Endodermal cell (in vitro differentiated cells): ENCODE measurements at places on chromosomes 6 and 20. TPM values are rescaled to one million over a fixed set of nuclear protein-coding genes. Genes with fewer than 3 reads are reported as not detected.

GRCh38 chr6:14925699-14926026 is 320.2 kb upstream of the JARID2 start:
- H3K27ac ChIP-seq, result no peak overlapping the region
- no peaks in the 10 kb centered on the region for H3K4me1 ChIP-seq
- no peak for DNase-seq
- no peak overlapping the region for H3K4me3 ChIP-seq

DNA sequence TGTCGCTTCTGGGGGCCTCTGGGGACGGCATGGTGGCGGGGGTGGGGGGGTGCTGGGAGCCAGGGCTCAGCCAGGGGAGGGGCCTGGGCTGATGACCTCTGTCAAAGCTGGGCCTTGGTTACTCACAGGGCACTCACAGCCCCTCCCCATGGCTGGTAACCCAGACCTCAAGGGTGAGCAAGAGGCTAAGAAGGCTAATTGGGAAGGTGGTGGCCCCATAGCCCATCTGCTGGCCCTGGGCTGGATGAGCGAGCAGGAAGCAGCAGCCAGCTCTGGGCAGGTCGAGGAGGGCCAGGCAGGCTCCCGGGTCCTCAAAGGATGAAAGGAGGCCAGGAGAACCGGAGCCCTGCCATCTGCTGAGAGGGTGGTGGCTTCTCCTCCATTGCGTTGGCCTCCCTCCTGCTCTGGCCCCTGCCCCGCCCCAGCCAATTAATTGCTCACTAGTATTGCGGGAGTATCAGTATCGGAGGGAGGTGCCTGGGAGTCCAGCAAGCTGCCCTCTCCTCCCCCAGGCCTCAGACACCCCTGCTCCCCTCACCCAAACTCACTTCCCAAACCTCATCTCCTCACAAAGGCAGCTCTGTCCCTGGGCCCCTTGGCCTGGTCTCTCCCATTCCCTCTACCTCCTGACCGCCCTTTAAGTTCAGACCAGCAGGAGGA is 1.0 kb upstream of the CDSN start:
- no peak for DNase-seq
- no peak overlapping the region for H3K4me3 ChIP-seq
- H3K36me3 ChIP-seq, result no peaks in the 10 kb centered on the region
- H3K27ac ChIP-seq, result no peak overlapping the region
- H3K4me1 ChIP-seq, result no peaks in the 10 kb centered on the region

DNA sequence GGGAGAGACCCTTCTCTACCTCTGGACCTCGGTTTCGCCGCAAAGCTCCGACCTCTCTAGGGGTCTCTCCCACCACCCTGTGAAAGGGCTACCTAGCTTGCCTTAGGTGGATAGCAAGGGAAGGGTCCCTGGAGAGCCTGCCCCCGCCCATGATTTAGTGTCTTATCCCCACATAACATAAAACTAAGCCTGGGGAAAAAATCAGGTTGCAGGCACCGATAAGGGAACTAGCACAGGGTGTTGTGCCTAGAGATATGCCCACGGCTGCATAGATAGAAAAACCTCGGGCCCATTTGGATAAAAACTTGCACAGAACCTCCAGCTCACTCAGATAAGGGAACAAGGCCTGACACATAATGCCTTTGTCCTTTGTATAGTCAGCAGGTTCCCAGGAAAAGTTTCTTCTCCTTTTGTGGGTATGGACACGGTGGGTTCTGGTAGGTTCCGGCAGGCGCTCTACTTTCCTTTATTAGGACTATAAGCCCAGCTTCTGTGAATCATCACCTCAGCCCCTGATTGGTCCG is 846 bp downstream of the ZSCAN31 start:
- peak overlapping the region; percentile 95 for H3K4me3 ChIP-seq
- H3K27ac ChIP-seq, result peak overlapping the region; percentile 100
- no peaks in the 10 kb centered on the region for H3K27me3 ChIP-seq
- H3K4me1 ChIP-seq, result no peaks in the 10 kb centered on the region
- no peak for DNase-seq

GRCh38 chr20:11051136-11051535 is 377.3 kb upstream of the JAG1 start:
- no peak for DNase-seq
- H3K27ac ChIP-seq, result no peak overlapping the region
- H3K27me3 ChIP-seq, result no peaks in the 10 kb centered on the region
- H3K4me3 ChIP-seq, result no peak overlapping the region
- H3K36me3 ChIP-seq, result no peaks in the 10 kb centered on the region
- no peaks in the 10 kb centered on the region for H3K4me1 ChIP-seq

GRCh38 chr6:115613488-115613887 is 447.2 kb downstream of the FRK start:
- DNase-seq, result no peak
- no peaks in the 10 kb centered on the region for H3K4me1 ChIP-seq
- no peaks in the 10 kb centered on the region for H3K36me3 ChIP-seq
- H3K27ac ChIP-seq, result no peak overlapping the region

- no peak overlapping the region for H3K4me3 ChIP-seq
- DNase-seq, result no peak
- H3K27me3 ChIP-seq, result no peaks in the 10 kb centered on the region
These were observed 18.0 kb upstream of the DSE start for GRCh38 chr6:116352515-116353471.

DNA sequence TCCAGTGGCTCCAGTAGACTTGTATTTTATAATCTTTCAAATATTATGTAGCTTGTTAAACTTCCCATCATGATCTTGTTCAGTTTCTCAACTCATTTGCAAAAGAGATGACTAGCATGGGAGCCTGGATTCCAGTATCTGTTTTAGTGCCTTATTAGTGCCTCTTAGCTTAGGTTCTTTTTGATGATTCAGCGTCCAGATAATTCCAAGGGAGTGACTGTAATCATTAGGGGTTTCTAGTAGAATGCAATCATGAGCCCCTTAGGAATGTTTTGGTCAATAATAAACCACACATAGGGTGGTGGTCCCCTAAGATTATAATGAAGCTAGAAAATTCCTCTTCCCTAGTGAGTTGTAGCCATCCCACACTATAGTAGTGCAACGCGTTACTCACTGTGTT is 7.0 kb downstream of the CD2AP start:
- no peak overlapping the region for H3K27ac ChIP-seq
- H3K4me3 ChIP-seq, result no peak overlapping the region
- peaks cover 3% of the 10 kb centered on the region for H3K4me1 ChIP-seq
- DNase-seq, result no peak

DNA sequence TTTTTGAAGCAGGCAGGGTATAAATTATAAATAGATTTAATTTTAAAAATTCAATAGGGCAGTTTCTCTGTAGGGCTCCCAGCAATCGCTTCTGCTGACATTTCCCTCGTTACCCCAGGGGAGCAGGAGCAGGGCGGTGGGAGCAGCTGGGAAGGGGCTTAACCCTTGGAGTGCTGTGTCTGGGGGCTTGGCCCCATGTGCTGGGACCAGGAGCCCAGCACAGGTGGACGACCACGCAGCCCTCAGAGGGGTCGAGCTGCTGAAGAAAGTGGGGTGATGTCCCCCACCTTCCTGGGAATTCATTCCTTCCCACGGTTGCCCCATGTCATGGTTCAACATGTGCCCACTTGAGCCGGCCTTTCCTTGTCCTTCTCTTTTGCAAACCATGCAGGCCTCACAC is 67.5 kb upstream of the STX16 start:
- H3K4me3 ChIP-seq, result no peak overlapping the region
- peaks cover 6% of the 10 kb centered on the region for H3K27me3 ChIP-seq
- H3K27ac ChIP-seq, result no peak overlapping the region
- H3K36me3 ChIP-seq, result no peaks in the 10 kb centered on the region

GRCh38 chr6:33724102-33725023 is 12.9 kb upstream of the UQCC2 start:
- H3K27ac ChIP-seq, result no peak overlapping the region
- no peaks in the 10 kb centered on the region for H3K4me1 ChIP-seq
- no peaks in the 10 kb centered on the region for H3K27me3 ChIP-seq
- DNase-seq, result no peak

DNA sequence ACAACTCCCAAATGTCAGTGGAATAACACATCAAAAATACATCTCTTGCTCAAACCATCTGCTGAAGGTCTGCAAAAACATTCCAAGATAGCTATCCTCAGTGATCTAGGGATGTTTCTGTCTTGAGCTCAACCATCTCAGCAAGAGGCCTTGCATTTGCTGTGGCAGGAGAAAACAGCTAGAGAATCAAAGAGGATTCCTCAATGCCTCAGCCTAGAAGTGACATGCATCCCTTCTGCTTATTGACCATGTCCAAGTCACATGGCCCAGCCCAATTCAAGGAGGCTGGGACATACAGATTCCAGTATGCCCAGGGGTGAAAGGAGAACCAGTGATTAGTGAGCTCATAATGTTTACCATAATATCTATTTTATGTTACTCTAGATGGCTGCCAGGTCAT is 269.5 kb downstream of the PLCB1 start:
- no peaks in the 10 kb centered on the region for H3K4me1 ChIP-seq
- H3K4me3 ChIP-seq, result no peak overlapping the region
- no peak for DNase-seq
- H3K36me3 ChIP-seq, result no peaks in the 10 kb centered on the region
- no peaks in the 10 kb centered on the region for H3K27me3 ChIP-seq

GRCh38 chr20:24662752-24663365 is 193.4 kb downstream of the SYNDIG1 start:
- H3K36me3 ChIP-seq, result no peaks in the 10 kb centered on the region
- H3K27ac ChIP-seq, result no peak overlapping the region
- H3K27me3 ChIP-seq, result no peaks in the 10 kb centered on the region
- DNase-seq, result no peak
- no peaks in the 10 kb centered on the region for H3K4me1 ChIP-seq

DNA sequence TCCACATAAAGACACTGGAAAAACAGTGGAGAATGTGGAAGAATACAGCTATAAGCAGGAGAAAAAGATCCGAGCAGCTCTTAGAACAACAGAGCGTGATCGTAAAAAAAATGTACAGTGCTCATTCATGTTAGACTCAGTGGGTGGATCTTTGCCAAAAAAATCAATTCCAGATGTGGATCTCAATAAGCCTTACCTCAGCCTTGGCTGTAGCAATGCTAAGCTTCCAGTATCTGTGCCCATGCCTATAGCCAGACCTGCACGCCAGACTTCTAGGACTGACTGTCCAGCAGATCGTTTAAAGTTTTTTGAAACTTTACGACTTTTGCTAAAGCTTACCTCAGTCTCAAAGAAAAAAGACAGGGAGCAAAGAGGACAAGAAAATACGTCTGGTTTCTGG is 57.1 kb downstream of the MAP3K4 start:
- H3K27me3 ChIP-seq, result no peaks in the 10 kb centered on the region
- peaks cover 44% of the 10 kb centered on the region for H3K36me3 ChIP-seq
- DNase-seq, result no peak
- no peak overlapping the region for H3K27ac ChIP-seq
- no peaks in the 10 kb centered on the region for H3K4me1 ChIP-seq

DNA sequence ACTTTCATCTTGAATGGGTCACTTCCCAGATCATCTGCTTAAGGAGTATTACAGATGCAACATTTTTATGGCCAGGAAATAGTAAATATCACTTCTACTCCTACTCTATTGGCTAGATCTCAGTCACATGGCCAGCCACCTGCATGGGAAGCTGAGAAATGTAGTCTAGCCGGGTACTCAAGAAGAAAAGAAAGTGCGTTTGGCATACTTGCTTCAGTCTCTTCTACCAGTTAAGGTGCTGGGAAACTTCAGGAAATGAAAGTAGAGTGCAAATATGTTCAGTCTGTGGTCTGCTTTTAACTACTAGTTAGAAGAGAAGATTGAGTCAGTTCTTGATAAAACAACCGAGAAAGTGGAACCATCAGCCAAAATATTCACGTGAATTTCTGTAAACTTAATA is 129.2 kb downstream of the PDSS2 start:
- H3K36me3 ChIP-seq, result no peaks in the 10 kb centered on the region
- DNase-seq, result no peak
- no peaks in the 10 kb centered on the region for H3K27me3 ChIP-seq
- no peak overlapping the region for H3K27ac ChIP-seq
- H3K4me3 ChIP-seq, result no peak overlapping the region

DNA sequence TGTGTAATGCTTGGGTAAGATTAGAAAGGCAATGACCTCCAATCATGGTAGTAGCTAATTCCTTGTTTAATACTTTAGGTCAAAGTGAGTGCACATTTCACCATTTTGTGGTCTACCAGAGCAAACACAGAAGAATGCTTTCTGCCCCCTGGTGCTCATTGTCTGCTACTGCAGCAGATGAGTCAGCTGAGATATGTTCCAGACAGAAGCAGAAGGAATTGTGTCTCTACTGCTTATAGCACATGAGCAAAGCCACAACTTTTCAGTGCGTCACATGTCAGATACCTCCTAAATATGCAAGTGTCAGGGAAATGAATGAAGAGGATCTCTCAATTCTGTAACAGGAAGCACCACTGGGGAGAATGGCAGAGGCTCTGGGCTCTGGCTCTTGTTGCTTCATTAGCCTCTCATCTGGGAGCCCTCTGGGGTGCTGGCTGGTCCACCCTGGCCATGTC is 308.9 kb downstream of the ALDH8A1 start:
- H3K36me3 ChIP-seq, result no peaks in the 10 kb centered on the region
- no peak overlapping the region for H3K27ac ChIP-seq
- H3K4me3 ChIP-seq, result no peak overlapping the region
- no peaks in the 10 kb centered on the region for H3K27me3 ChIP-seq
- DNase-seq, result peak; percentile 89

GRCh38 chr20:1469925-1470571 is 3.4 kb upstream of the NSFL1C start:
- peaks cover 6% of the 10 kb centered on the region for H3K4me1 ChIP-seq
- DNase-seq, result peak; percentile 95
- H3K27me3 ChIP-seq, result no peaks in the 10 kb centered on the region
- H3K36me3 ChIP-seq, result peaks cover 3% of the 10 kb centered on the region
- no peak overlapping the region for H3K4me3 ChIP-seq

- H3K4me3 ChIP-seq, result no peak overlapping the region
- no peak overlapping the region for H3K27ac ChIP-seq
- H3K4me1 ChIP-seq, result peaks cover 12% of the 10 kb centered on the region
- H3K36me3 ChIP-seq, result no peaks in the 10 kb centered on the region
These were observed 13.4 kb upstream of the SMIM8 start for GRCh38 chr6:87308970-87309369.

- H3K27me3 ChIP-seq, result no peaks in the 10 kb centered on the region
- H3K36me3 ChIP-seq, result no peaks in the 10 kb centered on the region
- no peak overlapping the region for H3K27ac ChIP-seq
- H3K4me3 ChIP-seq, result no peak overlapping the region
- peaks cover 25% of the 10 kb centered on the region for H3K4me1 ChIP-seq
- DNase-seq, result no peak
These were observed 310.7 kb downstream of the CD83 start for GRCh38 chr6:14428269-14428668.

- DNase-seq, result no peak
- no peak overlapping the region for H3K4me3 ChIP-seq
- H3K27me3 ChIP-seq, result no peaks in the 10 kb centered on the region
- no peaks in the 10 kb centered on the region for H3K36me3 ChIP-seq
These were observed 221.7 kb upstream of the HTR1E start for GRCh38 chr6:86715676-86716075.

The OOEP gene
- total RNA-seq, result not detected in 2 replicates

The TRIM31 gene
- not detected in 2 replicates for total RNA-seq

The TGM3 gene
- 0.31 to 0.50 TPM (median 0.38 TPM) in 3 replicates for total RNA-seq

The RWDD2A gene
- 5.1 and 6.0 TPM in 2 replicates for total RNA-seq

The COL9A3 gene
- total RNA-seq, result 43.0 to 63.0 TPM (median 48.9 TPM) in 3 replicates

The CST9 gene
- not detected in 2 replicates for total RNA-seq

The HLA-DQB1 gene
- 9.1 and 11.1 TPM in 2 replicates for total RNA-seq

The ZFAND3 gene
- total RNA-seq, result 86.2 to 94.0 TPM (median 92.0 TPM) in 3 replicates
